ENCODE measurements at places on chromosomes 6 and 20. TPM values are rescaled to one million over a fixed set of nuclear protein-coding genes. Genes with fewer than 3 reads are reported as not detected.

WFDC5 gene
- polyA plus RNA-seq = not detected

SIRPD gene
- polyA plus RNA-seq = 12.0 TPM

OXT gene
- not detected for polyA plus RNA-seq

PGBD1 gene
- 0.15 TPM for polyA plus RNA-seq

HSD17B8 gene
- polyA plus RNA-seq = 10.6 TPM

GLO1 gene
- 11.4 TPM for polyA plus RNA-seq

SLC22A3 gene
- not detected for polyA plus RNA-seq

DNA sequence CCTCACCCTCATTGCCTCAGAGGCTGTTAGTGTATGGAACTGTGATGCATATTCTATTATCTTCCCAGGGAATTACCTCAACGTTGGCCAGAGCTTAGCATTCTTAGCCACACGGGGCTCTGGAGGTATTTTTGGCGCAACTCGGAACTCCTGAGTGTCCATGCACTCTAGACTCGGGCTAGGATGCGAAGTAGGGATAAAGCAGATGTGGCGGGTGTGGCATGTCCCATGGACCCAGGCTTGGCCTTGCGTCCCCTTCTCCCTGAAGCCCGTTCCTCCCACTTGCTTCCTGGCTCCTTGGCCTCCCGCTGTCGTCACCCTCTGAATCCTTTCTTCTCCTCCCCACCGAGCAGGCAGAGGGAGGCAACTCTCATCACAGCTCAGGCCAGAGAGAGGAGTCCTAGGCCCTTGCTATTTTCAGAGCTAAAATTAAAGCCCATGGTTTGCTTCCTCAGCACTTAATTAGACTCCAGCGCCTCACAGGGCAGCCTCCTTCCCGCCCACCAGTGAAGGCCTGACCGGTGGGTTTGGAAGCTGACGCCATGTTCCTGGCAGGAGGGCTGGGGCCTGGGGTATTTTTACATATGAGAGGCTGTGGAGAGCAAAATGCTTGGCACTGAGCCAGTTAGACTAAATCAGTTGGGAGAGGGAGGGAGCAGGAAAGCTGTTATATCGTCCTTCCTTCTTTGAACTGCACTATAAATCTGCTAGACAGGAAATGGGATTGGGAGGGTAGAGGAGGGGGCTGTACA lies 138.7 kb downstream of the FOXO3 start:
- no peak for DNase-seq

- no peak for DNase-seq
Observed at GRCh38 chr6:99362678-99363268, 13.3 kb upstream of the FAXC start.

DNA sequence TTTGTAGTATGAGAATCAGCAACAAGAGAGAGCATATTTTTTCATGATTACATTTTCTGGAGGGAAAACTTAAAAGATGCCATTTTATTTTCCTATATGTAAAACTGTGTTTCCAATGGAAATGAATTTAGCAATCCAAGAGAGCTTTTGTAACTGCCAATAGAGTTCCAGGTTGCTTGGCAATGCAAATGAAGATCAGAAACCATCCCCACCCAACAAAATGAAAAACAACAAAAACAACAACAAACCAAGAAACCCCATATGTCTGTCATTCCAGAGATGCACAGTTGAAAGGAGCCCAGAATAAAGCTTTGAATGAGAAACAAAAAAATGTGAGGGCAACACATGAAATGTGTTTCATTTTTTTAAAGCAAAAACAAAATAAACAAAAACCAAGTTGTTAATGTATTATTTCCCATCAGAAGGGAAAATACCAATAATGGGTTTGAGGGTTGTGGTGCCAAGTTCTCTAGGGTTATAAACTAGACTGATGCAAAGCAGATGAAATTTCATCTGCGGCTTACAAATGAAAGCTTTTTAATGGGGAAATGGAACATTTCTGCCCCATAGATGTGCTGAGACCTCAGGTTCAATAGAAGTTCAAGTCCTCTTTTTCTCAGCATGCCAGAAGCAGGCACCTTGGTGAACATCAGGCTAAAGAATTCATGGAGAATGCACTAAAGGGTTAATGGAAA lies 121.5 kb upstream of the MCHR2 start:
- no peak for DNase-seq

- no peak for DNase-seq
Observed at GRCh38 chr6:166997348-166997747, 1.8 kb upstream of the CEP43 start.

- DNase-seq = no peak
Observed at GRCh38 chr20:4366076-4366475, 350.7 kb upstream of the RNF24 start.

- DNase-seq = no peak
Observed at GRCh38 chr20:9353180-9353915, 161.0 kb upstream of the LAMP5 start.

GRCh38 chr20:47676912-47677634 lies 108.2 kb downstream of the SULF2 start:
- DNase-seq = no peak

DNA sequence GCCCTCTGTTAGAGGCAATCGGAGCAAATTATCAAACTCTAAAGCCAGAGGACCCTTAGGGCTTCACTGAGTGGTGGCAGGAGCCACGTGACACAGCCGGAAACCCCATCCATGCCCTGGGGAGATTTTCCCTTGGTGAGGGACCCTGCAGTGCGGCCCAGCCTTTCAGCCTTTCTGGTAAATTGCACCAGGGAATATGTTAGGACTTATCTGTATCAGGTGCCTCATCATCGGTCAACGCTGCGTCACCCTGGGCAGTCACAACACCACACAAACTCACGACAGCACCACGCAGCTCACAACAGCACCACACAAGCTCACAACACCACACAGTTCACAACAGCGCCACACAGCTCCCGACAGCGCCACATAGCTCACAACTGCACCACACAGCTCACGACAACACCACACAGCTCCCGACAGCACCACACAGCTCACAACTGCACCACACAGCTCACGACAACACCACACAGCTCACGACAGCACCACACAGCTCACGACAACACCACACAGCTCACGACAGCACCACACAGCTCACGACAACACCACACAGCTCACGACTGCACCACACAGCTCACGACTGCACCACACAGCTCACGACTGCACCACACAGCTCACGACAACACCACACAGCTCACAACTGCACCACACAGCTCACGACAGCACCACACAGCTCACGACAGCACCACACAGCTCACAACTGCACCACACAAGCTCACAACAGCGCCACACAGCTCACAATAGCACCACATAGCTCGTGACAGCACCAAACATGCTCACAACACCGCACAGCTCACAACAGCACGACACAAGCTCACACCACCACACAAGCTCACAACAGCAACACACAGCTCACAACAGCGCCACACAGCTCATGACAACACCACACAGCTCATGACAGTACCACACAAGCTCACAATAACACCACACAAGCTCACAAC lies 199.0 kb downstream of the DLL1 start:
- DNase-seq = no peak

GRCh38 chr6:26205625-26206574 lies 118.7 kb downstream of the HFE start:
- DNase-seq = peak; percentile 66

DNA sequence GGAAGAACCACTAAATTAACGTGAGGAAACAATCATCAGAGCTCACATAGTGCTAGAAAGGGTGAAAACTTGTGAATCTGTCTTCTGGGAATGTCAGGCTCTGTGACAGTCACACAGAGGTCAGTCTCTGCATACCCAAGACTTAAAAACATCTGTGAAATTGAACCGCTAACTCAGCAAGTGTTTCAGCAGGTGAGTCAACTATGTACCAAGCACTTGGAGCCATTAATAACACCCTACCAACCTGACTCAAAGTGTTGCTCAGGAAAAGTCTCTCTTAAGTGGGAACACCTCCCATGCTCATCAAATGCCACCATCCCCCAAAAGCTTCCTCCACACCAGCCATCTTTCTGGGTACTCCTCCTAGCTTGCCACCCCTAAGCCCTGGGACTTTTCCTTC lies 92.3 kb upstream of the CARMIL1 start:
- no peak for DNase-seq

DNA sequence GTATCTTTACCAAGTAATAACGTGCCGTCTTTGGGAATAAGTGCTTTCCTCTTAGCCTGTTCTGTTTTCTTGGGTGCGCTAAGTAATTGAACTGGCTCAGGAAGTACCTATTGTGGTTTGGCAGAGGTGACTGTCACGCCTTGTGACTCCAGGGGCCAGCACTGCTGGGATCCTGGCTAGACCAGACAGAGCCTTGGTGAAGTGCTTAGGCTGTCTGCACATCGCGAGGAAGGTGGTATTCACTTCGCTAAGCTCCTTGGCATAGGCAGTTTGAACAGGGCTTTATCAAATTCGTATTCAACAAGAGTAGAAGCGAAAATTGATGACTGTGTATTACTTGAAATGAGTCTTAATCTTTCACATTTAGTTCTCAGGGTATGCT lies 17.6 kb downstream of the PRDM1 start:
- no peak for DNase-seq

GRCh38 chr6:137016356-137016755 lies 28.4 kb downstream of the IL20RA start:
- DNase-seq = no peak

DNA sequence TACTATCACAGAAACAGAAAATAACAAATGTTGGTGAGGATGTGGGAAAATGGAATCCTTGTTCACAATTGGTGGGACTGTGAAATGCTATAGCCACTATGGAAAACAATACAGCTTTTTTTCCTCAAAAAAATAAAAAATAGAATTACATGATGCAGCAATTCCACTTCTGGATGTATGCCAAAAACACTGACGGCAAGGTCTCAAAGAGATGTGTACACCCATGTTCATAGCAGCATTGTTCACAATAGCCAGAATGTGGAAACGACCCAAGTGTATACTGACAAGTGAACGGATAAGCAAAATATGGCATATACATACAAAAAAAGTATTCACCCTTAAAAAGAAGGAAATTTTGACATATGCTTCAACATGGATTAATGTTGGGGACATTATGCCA lies 213.4 kb downstream of the KHDC1L start:
- no peak for DNase-seq

- DNase-seq = no peak
Observed at GRCh38 chr6:27545271-27546046, 72.6 kb upstream of the ZNF184 start.

- DNase-seq = no peak
Observed at GRCh38 chr20:5181958-5182357, 55.1 kb downstream of the CDS2 start.

GRCh38 chr20:2022163-2022562 lies 28.3 kb upstream of the PDYN start:
- DNase-seq = no peak

- DNase-seq = no peak
Observed at GRCh38 chr6:56860475-56860874, 94.4 kb upstream of the BEND6 start.

DNA sequence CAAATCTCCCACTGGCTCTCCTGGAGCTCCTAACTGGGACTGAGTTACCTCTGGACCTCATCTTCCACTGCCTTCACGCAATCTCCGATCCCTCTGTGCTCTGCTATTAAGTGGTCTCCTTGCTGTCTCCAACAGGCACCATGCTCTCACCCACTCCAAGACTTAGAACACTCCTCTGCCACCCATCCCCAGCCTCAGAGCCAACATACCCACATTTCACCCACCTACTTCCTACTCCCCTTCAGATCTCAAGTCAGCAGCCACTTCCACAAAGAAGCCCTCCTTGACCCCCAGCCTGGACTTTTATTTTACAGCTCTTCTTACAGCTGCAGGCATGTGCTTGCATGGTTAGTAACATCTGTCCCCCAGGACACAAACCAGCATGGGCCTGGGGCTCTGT lies 29.6 kb upstream of the NOL4L start:
- DNase-seq = no peak

Measured in CD14-positive monocyte (primary cell).